8988T (cell line): ENCODE measurements at places on chromosomes 11 and 22.
A peak's percentile ranks its signal among the peaks of the same experiment; 100 is the strongest.

- DNase-seq = no peak
These were observed 28.9 kb downstream of the MOV10L1 start for GRCh38 chr22:50118557-50119168.

DNA sequence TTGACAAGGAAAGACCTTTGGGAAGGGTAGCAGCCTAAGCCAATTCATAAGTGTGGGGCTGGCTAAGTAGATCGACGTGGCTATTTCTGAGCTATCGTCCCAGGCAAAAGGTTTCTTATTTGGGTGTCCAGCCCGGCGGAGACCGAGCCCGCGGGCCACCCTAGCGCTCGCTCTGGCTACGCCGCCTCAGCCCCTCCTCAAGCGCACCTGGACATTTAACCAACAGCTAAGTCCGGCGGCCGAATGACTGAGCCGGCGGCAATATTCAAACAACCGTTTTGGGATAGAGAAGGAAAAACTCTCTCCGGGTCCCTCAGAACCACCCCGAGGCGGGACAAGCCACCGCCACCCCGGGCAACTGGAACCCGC, 457 bp downstream of the RNF141 start:
- DNase-seq = no peak

GRCh38 chr11:2816941-2817421, 68.6 kb downstream of the CDKN1C start:
- no peak for DNase-seq

DNA sequence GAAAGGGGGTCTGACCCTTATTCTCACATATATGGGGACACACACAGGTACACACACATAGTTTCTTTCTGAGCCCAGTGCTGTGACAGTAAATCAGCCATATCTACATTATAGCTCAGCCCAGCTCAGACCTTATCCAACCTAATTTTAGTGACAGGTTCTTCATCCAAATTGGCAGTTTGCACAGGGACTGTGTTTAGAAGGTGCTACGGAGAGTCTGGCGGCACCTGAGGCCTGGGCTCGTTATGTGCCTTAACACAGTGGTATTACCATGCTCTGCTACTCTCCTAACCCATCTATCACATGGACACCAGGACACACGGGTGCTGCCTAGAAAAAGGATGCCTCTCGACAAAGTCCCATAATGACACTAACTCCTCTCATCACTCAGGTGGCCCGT, 109.3 kb downstream of the GALNT18 start:
- no peak for DNase-seq

DNA sequence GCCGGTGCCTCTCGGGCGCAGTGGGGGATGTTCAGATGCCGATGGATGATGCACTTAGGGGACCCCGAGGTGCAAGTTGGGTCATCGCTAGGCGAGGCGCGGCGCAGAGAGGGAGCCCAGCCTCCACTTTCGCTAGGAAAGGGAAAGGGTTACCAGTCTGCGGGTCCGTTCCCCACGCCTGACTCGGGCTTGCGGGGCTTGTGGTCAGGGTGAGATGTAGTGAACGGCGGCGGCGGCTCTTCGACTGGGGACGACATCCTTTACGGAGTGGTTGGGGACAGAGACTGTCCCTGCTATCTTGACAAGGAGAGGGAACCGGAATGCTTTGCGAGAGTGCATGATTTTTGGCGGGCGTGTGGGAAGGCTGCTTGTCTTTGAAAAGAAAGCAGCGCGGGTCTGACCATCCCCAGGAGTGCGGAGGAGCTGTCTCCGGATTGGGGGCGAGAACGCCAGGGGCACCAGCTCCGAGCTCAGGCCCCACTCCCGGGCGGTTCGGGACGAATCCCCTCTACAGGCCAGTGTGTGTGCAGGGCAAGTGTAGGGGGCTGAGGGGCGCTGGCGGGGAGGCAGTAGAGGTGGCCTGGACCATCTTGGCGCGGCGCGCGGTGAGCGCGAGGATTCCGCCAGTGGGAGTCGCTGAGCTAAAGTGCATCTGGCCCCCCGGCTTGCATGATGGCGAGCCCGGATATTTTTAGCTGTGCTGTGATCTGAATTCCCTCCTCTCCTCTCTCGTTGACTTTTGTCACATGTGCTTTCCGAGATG, 1.1 kb downstream of the FAT3 start:
- peak; percentile 13 for DNase-seq

GRCh38 chr11:36988556-36988955, 390.5 kb upstream of the RAG2 start:
- no peak for DNase-seq

- no peak for DNase-seq
These were observed 29.4 kb upstream of the UBASH3B start for GRCh38 chr11:122625976-122626665.

DNA sequence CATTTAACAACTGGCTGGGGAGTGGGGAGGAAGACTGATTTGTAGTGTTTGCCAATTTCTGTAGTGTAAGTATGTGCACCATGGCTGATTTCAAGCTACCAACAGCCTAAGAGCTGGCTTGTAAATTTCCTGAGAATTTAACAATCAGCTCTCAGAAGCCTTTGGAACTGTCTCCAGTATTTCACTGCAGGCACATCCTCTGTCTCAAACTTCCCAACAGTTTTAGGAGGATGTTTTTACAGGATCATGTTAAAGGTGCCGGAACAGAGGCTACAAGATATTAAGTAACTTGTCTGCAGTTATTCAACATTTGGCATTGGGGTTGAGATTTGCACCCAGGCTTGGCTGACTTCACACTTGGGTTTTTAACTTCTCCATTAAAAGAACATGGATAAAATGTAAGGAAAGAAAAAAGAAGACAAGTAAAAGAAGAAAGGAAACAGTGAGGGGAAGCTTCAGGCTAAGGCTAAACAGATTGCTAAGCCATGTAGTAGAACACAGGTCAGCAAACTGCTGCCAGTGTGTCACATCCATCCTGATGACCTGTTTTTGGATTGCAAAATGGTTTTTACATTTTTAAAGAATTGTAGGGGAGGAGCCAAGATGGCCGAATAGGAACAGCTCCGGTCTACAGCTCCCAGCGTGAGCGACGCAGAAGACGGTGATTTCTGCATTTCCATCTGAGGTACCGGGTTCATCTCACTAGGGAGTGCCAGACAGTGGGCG, 204.8 kb upstream of the SESN3 start:
- no peak for DNase-seq

GRCh38 chr11:19802773-19803293, 90.2 kb downstream of the NAV2 start:
- DNase-seq = no peak

DNA sequence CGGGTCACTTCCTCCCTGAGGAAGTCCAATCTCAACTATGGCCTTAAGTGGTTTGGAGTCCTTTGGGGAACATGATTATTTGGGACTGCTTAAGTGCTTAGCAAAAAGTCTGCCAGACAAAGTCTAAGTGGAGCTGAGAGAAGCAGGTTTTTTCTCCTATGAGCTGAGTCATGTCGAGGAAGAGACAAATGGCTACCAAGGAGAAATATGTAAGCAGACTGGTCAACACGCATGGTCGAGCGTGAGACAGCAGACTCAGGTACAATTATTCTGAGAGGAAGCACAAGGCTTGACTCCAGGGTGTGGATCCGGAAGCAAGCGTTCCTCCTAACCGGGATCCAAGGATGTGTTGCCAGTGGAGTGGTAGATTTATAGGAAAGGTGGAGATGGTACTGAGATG, 30.6 kb downstream of the UBASH3B start:
- no peak for DNase-seq

DNA sequence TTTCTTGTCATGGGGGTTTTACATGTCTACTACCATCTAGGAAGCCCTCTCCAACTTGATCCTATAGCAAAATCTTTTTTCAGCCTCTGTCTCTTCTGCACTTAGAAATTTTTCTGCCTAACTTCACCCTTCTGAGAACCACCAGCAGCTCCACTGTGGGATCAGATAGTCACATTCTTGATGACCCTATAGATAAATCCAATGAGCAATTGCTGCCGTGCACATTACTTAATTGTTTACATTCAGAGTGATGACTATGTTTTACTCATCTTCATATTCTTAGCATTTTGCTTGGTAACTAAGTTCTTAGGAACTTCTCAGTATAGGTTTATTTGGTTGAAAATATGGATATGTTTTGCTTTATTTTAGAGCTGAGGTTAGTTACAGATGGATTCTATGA, 12.4 kb upstream of the ETS1 start:
- no peak for DNase-seq

GRCh38 chr11:86395061-86395551, 20.4 kb downstream of the CCDC81 start:
- DNase-seq = no peak

GRCh38 chr11:68374531-68374930, 62.1 kb downstream of the LRP5 start:
- DNase-seq = no peak

GRCh38 chr11:43397251-43397650, 38.5 kb downstream of the TTC17 start:
- no peak for DNase-seq

DNA sequence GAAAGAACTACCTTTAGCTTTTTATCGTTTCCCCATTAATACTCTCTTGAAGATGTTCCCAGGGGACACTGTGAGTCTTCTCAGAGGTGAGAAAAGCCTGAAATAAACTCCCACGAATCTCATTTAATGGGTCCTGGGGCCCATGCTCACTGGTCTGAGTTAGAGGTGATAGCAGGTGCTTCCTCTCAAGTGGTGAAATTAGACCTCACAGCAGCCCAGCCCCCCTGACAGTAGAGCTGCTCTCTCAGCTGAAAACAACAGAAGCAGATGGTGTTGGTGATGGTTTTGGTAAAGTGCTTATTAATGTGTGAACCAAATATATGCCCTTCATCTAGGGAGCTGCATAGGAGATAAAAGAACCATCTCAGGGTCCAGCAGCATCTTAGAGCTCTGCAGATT, 76.8 kb upstream of the VPREB1 start:
- DNase-seq = no peak

DNA sequence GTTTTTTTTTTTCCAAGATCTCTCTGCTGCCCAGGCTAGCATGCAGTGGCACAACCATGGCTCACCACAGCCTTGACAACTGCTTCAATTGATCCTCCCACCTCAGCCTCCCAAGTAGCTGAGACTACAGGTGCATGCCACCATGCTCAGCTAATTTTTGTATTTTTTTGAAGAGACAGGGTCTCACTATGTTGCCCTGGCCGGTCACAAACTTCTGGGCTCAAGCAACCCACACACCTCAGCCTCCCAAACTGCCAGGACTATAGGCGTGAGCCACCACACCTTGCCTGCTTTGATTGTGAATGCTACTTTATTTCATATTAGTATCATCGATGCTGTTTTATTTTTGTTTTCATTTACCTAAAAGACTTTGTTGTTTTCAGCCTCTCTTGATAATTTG, 81.5 kb upstream of the GNAZ start:
- no peak for DNase-seq

GRCh38 chr11:69335781-69336405, 41.9 kb downstream of the MYEOV start:
- no peak for DNase-seq

- no peak for DNase-seq
These were observed 30.6 kb upstream of the QSER1 start for GRCh38 chr11:32861850-32862577.

DNA sequence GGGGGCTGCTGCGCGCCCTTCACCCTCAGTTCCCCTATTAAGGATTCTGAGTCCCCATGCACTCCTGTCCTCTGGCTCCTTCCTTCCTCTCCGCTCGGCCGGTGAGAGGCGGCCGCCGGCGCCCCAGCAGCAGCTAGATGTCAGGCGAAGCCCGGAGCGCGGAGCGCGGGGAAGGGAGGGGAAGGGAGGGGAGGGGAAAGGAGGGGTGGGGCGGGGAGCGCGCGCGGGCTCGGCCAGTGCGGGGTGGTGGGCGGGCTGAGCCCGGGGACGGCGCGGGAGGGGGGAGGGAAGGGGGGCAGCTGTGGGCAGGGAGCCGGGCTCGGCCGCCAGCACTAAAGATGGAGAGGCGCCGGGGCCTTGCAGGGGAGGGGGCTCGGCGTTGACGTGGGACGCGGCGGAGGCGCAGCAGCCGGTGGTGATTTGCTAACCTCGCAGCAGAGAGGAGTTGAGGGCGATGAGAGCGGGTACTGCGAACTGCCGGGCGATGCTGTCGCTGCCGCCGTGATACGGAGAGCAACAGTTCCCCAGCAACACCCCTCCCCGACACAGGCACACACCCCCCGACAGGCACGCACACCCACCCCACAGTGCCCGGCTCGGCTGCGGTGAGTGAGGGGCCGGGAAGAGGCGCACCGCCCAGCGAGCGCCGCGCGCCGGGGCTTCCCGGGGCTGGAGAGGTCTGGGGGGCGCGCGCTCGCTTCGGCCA, at the start of gene ZBTB16:
Gene ZBTB16 (plus strand): TSS at position 434 of the 706 bp plus-strand sequence. CDS start 3,590 bp downstream, outside the sequence.
- DNase-seq = peak; percentile 49

DNA sequence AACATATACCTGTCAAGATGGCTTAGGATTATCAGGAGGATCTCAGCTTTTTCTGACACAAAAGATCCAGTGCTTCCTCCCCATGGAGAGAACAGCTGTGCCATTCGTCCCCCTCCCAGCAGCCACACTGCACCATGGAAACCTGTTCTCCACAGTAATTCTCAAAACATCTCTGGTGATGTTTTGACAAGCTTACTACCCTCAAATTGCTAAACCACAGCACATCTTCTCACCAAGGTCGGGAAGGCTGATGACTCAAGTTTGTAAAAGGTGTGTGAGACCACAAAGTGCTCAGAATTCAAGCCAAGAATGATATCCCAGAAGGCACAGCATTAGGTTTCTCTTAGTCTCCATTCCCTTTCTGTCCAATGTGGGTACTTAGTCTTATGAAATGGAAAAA, 3.9 kb upstream of the RAB38 start:
- no peak for DNase-seq

- DNase-seq = no peak
These were observed 137.4 kb downstream of the CADM1 start for GRCh38 chr11:115366826-115367225.

DNA sequence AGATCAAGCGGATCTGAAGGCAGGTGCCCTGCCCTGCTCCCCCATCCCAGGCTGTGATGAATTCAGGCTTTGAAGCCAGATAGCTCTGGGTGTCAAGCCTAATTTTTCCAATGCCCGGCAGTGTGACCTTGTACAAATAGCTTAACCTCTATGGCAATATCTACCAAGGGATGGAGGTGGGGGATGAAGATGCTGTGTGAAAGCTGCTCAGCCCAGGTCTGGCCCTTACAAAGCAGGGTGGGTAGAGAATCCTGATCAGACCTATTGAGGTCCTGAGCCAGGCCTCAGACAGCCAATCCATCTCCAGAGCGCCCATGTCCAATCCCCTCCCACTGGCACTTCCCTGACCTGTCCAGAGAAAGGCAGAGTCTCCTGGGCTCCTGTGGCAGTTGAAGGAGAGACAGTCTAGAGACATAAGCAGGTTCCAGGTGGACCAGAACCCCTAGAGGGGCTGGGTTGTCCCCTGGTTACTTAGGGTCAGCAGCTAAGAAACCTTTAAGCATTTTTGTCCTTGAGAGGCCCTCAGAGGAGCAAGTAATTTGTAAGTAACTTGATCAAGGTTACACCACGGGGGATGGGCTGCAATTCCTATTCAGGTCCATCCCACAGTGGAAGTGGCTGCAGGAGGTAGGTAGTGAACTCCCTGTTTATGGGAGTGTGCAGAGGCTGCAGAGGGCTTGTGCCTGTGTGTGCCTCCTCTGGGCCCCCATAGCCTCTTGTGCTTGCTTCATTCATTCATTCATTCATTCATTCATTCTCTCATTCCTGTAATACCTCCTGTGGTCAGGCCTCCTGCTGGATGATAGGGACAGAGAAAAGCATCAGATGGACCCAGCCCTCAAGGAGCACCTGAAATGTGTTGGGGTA, 10.4 kb downstream of the P2RY2 start:
- DNase-seq = no peak
